Activated naive CD4-positive, alpha-beta T cell treated with anti-CD3 and anti-CD28 coated beads, Interleukin-2, amount 50 U/mL, for 72 hours (primary cell): ENCODE measurements at places on chromosomes 1 and 21. TPM values are rescaled to one million over a fixed set of nuclear protein-coding genes. Genes with fewer than 3 reads are reported as not detected.
A peak's percentile ranks its signal among the peaks of the same experiment; 100 is the strongest.

The ANKRD65 gene
- total RNA-seq: 0.29 TPM

The ZNF593OS gene
- not detected for total RNA-seq

The RHOU gene
- total RNA-seq: 1.1 TPM

The SERPINC1 gene
- 0.27 TPM for total RNA-seq

The TFF2 gene
- not detected for total RNA-seq

The LCE2B gene
- not detected for total RNA-seq

The SMIM1 gene
- 1.0 TPM for total RNA-seq

The SH2D1B gene
- total RNA-seq: not detected

GRCh38 chr1:161827786-161828185 lies 61.7 kb downstream of the ATF6 start:
- no peak for DNase-seq

DNA sequence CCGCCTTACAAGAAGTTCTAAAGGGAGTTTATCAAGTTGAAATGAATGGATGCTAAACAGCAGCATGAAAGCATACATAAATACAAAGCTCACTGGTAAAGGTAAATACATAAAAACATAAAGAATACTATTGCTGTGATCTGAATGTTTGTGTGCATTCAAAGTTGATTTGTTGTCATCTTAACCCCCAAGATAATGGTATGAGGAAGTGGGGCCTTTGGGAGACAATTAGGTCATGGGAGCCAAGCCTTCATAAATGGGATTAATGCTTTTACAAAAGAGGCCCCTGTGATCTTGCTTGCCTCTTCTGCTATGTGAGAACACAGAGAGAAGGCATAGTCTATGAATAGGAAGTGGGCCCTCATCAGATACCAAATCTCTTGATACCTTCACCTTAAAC lies 209.0 kb upstream of the SAMSN1 start:
- no peak for DNase-seq

GRCh38 chr1:46246548-46247435 lies 771 bp upstream of the RAD54L start:
- DNase-seq: peak; percentile 64

GRCh38 chr1:235943581-235944114 lies 76.9 kb upstream of the LYST start:
- no peak for DNase-seq

GRCh38 chr1:209038735-209039134 lies 544.8 kb upstream of the CAMK1G start:
- no peak for DNase-seq

GRCh38 chr1:239718997-239719628 lies 332.7 kb downstream of the CHRM3 start:
- no peak for DNase-seq

DNA sequence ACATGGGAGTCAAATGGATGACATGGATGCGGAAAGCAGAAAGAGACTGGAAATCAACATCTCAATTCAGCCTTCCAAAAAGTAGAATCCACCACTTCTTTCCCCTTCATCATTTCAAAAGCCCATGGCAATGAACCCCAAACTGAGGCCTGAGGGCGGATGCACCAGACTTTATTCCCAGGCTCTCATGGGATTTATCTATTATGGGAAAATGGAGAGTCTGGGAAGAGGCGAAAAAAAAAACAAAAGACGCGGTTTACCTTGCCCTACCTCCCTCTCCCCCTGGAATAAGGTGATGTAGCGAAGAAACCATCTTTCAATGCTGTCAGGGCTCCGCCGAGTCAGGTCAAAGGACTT lies 624 bp downstream of the KIFAP3 start:
- DNase-seq: no peak

GRCh38 chr1:94095112-94095637 lies 25.8 kb downstream of the ABCA4 start:
- no peak for DNase-seq

- no peak for DNase-seq
Observed at GRCh38 chr1:204902671-204903070, 32.0 kb downstream of the NFASC start.

- no peak for DNase-seq
Observed at GRCh38 chr21:27581168-27581567, 614.3 kb upstream of the ADAMTS5 start.

DNA sequence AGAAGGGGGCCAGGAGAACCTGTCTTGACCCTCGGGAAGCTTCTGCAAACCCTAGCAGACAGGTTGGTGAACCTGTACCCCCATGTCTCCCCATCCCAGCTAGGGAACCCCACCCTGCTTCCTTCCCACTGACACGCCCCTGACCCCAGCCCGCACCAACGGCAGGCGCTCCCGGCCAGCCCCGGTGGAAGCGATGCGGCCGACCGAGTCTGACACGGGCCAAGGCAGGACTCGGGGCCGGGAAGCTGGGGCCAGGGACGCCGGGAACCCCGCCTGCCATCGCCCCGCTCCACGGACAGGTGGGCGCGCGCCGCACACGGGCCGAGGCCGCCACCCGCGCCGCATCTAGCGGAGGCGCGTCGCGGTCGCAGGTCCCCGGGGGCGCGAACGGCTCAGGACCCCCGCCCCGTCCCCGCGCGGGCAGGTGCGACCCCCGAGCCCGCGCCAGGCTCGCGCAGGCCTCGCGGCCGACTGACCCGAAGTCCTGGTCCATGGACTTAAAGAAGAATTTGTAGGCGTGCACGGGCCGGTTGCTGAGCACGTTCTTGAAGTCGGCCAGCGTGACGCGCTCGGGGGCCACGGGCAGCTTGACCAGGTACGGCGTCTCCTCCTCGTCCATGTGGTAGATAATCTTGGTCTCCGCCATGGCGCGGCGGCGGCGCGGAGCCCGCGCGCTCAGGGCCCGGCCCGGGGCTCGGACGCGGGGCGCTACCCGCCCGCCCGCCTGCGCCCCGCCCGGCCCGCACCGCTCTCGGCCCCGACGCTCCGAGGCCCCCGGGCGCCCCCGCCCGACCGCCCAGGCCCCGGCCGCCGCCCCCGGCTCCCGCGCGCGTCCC lies 580 bp downstream of the DVL1 start:
- DNase-seq: no peak

DNA sequence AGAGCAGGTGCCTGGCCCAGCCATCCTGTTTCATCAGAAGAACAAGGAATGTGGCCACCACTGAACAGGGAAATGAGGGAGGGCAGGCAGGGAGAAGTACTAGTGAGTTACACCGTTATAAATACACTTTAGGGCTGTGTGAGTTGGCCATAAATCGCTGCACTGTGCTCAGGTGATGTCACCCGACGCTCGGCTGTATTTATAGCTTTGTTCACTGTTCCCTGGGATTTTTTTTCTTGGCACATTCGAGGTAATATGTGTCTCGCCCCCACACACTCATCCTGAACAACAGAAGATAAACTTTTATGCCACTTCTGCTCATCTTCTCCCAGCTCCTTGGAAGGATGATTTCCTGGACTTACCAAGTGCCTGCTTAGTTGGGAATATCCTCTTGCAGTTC lies 9.0 kb upstream of the KIRREL1 start:
- no peak for DNase-seq

- no peak for DNase-seq
Observed at GRCh38 chr1:15031251-15031933, 122.2 kb upstream of the TMEM51 start.

GRCh38 chr1:202254454-202255252 lies 61.1 kb downstream of the LGR6 start:
- no peak for DNase-seq

- no peak for DNase-seq
Observed at GRCh38 chr1:11350265-11350664, 77.3 kb downstream of the UBIAD1 start.

DNA sequence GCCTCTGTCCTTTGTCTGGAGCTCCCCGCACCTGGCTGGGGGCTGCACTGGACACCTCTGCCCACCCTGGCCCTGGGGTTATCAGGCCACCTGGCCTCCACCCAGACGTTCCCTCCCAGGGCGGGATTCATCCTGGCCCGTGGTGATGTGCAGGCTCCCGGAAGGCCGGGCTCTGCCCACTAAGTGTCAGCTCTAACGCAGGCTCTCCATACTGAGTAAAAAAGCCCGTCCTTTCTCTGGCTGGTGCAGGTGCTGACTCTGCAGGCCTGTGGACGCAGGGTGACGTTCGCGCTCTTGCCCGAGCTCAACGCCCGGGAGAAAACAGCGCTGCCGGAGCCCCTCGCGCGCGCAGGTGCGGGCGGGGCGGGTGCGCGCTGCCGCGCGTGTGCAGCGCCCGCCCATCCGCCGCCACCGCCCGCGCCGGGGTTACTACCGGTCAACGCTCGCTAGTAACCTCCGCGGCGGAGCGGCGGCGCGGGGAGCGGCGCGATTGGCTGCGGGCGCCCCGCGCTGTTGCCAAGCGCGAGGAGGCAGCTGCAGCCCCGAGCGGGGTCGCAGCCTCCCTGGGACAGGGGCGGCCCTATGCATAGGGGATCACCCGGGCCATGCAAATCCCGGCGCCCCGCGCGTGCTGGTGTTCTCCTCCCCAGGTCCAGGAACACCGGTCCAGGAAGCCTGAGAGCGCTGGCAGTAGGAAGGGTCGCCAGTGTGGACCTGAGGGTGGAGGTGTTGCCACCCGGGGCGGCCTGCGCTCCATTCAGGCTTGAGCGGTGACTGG lies 15.7 kb downstream of the ABCG1 start:
- DNase-seq: peak; percentile 77

- DNase-seq: peak; percentile 80
Observed at GRCh38 chr1:32886004-32886827, at the start of gene HPCA. HPCA (plus strand) TSS chr1:32886491; CDS start chr1:32888899, 2,408 bp downstream.

DNA sequence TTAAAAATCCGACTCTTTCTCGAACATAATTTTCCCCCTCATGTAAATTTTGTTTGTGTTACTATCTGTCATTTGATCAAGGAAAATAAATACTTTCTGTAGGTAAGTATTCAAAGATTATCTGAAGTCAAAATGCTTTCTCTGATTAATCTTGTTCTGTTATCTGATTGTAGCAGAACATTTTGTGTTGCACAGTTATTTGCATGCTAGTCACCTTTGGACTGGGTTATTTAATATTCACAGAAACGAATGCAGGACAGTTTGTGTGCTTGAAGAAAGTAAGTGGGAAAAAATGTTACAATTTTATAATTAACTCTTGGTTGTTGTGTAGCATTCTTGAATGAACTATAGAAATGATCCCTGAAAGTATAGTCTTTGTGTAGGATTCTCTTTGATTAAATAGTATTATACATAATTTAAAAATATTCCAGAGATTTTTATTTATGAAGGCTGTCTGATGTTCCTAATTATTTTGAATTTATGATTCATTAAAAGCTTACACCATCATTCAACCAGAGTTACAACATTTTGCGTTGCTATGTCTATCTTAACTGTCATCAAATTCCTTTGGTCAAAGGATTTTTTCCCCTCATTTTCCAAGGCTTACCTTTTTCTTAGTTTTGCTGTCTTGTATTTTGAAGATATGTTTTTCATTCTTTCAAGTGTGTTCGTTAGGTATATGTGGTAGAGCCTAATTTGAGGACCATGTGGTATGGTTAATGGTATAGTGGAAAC lies 176.6 kb downstream of the GIPC2 start:
- DNase-seq: no peak

- DNase-seq: no peak
Observed at GRCh38 chr21:44478801-44479167, 23.5 kb downstream of the LRRC3 start.

GRCh38 chr1:63643517-63643916 lies 50.3 kb downstream of the PGM1 start:
- DNase-seq: no peak

DNA sequence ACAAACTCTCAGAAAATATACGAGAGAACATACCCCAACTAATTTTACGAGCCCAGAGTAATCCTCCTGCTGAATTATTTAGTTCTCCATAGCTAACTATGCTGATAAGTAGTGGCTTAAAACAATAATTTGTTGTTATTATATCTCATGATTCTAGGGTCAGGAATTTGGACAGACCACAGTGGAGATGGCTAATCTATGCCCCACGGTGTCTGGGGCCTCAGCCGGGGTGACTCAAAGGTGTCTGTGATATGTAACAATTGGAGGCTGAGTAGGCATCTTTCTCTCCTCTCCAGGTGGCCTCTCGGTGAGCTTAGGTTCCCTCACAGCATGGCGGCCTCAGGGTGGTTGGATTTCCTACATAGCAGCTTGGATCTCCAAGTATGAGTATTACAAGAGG lies 35.4 kb upstream of the FOXO6 start:
- no peak for DNase-seq

- no peak for DNase-seq
Observed at GRCh38 chr1:111624382-111624781, 4.8 kb downstream of the RAP1A start.

DNA sequence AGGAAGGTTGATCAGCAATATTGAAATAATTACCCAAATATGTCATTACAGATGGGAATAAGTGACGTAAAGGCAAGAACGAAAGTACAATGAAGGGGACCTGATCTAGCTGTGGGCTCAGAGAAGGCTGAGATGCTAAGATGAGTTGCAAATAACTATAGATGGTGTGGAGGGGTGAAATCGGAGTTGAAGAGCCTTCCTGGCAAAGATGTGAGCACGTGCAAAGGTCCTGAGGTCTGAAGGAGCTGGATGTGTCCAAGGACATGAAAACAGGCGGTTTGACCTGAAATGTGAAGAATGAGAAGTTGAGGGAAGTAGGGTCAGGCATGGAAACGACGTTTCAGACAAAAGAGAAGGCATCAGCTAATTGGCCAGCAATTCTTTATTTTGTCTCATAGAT lies 61.6 kb upstream of the SLC45A1 start:
- no peak for DNase-seq

DNA sequence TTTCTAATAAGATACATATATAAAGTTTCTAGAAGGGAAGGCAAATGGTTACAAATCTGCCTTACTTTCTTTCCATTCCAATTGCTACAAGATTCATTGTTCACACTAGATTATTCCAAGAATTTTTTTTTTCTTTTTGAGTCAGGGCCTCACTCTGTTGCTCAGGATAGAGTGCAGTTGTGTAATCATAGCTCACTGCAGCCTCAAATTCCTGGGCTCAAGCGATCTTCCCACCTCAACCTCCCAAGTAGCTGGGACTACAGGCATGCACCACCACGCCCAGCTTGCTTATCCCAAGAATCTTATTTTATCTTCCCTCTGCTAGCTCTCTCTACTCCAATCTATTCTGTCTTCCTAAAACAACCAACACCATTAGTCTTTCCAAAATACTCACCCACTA lies 81.8 kb downstream of the KIAA0319L start:
- no peak for DNase-seq

DNA sequence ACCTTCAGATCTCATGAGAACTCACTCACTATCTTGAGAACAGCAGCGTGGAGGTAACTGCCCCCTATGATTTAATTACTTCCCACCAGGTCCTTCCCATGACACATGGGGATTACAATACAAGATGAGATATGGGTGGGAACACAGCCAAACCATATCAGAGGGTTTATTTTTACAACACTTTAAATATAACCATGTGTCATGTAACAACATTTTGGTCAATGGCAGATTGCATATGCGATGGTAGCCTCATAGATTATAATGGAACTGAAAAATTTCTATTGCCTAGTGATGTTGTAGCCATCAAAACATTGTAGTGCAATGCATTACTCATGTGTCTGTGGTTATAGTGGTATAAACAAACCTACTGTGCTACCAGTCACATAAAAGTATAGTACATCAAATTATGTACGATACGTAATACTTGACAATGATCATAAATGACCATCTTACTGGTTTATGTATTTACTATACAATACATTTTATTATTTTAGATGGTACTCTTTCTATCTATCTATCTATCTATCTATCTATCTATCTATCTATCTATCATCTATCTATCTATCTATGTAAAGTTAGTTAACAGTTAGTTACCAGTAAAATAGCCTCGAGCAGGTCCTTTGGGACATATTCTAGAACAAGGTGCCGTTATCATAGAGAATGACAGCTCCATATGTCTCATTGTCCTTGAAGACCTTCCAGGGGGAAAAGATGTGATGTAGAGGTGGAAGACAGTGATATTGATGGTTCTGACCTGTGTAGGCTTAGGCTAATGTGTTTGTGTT lies 12.6 kb upstream of the S100B start:
- DNase-seq: no peak

- no peak for DNase-seq
Observed at GRCh38 chr1:191536791-191537429, 621.4 kb upstream of the RGS18 start.
